Endodermal cell (in vitro differentiated cells): ENCODE measurements at places on chromosomes 1 and 21.

GRCh38 chr1:165290148-165290547 lies 66.4 kb downstream of the LMX1A start:
- no peak for DNase-seq

DNA sequence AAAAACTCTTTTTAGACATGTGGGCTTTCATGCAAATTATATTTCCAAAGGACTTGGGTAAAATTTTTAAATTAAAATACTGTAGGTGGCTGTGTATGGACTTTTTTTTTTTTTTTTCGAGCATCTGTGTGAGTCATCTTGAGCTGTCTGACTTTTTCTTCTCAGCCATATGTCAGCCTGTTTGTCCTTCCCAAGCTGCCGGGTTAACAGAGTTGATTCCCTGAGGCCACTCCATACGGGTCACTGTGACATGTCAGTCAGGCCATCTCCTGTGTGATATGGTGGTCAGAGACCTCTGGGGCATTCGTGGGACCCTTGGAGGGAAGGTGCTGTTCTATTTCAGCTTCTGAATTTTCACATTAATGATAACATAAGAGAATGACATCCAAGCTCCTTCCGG lies 148.3 kb downstream of the KCNJ6 start:
- DNase-seq = peak; percentile 13

DNA sequence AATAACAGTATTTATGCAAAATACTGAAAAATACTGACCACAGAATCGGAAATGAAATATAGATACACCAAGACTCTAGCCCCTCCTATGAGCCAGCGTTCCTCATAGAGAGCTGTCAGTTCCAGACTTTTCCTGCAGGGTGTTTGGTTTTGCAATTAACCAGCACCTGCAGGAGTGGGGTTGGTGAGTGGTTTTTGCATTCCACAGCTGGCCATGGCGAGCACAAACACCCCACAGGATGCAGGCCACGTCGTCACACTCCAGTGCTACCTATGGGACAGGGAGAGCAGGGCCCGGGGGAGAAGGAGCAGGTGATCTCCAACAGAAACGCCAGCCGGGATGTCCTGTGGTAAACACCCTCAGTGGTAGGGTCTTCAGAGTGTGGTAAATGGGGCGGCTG lies 94.1 kb downstream of the ERG start:
- DNase-seq = no peak

GRCh38 chr1:248812736-248813425 lies 12.8 kb downstream of the SH3BP5L start:
- DNase-seq = no peak

GRCh38 chr1:99749504-99750347 lies 16.7 kb downstream of the FRRS1 start:
- no peak for DNase-seq

- peak; percentile 86 for DNase-seq
Measured at GRCh38 chr1:1264868-1265272, 8.8 kb downstream of the UBE2J2 start.

DNA sequence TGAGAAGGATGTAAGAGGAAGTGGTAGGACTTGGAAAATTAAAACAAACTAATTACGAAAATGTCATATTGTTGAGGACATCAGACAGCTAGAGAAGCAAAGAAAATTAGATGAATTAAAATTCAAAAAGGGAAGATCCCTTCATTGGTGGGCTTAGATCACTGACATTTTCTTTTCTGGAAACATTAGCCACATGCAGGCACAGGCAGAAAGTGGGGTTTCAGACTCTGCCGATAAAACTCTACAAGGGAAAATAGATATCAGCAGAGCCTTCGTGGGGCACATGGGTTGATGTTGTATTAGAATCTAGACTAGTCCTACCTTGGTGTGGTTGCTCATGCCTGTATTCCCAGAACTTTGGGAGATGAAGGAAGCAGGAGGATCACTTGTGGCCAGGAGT lies 12.4 kb upstream of the RGS1 start:
- DNase-seq = no peak

DNA sequence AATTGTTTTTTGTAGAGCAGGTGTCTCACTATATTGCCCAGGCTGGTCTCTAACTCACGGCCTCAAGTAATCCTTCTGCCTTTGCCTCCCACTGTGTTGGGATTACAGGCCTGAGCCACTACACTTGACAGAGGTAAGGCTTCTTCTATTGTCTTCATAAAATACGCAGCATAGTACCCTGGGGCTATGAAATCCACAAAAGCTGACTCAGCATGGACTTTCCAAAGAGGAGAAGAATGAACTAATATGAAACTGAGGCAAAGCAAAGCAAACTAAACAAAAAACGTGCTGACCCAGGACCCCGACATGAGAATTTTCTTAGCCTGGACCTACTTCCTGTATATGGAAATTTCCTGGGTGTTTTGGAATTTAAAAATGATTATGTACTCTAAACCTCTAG lies 18.5 kb upstream of the ATP13A2 start:
- peak; percentile 40 for DNase-seq

DNA sequence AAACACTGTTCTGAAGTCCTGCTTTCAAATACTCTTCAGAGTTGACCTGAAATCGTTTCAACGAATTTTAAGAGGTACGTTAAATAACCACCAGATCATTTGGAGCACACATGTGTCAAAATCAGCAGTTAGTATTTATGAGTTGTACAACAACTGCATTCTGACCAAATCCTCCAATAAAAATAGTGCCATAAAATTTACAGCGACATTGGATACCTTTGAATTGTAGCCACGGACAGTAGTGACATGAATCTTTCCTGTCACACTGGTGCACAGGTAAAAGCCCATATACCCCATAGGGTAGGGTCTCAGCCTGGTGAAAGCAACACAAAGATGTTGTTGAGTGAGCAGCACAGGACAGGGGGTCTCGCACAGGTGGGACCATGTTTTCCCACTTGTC lies 121.5 kb downstream of the CLIC6 start:
- DNase-seq = no peak

GRCh38 chr21:33396951-33397350 lies 6.3 kb upstream of the IFNGR2 start:
- no peak for DNase-seq

DNA sequence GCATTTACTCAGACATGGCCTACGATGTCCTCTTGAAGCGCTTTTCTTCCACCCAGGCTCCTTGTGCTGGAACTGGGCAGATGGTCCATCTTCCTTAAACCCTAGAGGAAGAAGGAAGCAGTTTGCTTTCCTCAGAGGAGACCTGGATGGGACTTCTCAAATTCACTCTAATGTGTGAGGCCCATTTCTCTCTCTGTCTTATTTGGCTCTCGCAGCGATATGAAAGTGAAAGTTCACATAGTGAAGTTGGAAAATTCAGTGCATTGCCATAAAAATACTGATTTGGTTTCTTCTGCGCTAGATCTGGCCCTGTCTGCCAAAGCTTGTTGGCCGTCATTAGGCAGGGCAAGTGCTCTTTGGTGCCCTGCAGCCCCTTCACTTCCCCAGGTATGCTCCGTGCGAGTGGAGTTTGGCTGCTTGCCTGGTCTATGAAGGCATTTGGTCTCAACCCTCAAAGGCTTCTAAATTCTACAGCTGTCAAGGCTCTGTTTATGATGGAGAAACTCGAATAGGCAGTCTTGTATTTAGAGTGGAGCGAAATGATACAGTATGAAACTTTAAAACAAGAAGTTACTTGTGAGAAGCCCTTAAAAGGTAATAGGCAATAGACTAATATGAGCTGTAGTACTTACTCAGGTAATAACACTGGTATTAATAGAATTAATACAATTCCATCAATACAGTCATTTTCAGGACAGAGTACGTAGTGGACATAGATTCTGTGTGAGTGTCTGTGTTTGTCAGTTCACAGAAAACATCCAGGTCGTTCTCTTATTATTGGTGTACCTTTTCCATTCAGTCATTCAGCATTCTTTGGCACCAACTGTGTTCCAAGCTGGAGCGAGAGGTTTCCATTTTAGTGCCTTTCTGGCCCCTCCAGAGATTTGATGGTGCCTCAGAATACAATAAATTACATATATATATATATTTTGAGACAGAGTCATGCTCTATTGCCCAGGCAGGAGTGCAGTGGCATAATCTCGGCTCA lies 20.5 kb downstream of the SZRD1 start:
- DNase-seq = no peak

GRCh38 chr1:71339238-71339637 lies 258.4 kb upstream of the ZRANB2 start:
- no peak for DNase-seq

DNA sequence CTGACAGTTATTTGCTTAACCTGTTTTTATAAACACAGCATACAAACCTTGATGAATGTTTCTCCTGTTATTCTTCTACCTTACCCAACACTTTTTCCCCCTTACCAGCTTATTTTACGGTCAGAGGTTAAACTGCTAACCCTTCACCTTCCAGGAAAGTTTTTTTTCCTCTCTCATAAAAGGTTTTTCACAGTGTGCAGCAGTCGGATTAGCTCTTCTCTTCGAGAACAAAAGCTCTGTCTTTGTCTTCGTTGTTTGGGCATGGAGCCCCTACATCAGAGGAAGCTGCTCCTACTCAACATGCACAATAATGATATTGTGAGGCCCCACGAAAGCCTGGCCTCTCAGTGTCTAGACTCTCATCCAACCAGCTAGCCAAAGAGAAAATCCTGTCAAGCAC lies 42.0 kb downstream of the DENND1B start:
- DNase-seq = no peak

GRCh38 chr1:86069757-86070145 lies 86.8 kb downstream of the COL24A1 start:
- DNase-seq = no peak

DNA sequence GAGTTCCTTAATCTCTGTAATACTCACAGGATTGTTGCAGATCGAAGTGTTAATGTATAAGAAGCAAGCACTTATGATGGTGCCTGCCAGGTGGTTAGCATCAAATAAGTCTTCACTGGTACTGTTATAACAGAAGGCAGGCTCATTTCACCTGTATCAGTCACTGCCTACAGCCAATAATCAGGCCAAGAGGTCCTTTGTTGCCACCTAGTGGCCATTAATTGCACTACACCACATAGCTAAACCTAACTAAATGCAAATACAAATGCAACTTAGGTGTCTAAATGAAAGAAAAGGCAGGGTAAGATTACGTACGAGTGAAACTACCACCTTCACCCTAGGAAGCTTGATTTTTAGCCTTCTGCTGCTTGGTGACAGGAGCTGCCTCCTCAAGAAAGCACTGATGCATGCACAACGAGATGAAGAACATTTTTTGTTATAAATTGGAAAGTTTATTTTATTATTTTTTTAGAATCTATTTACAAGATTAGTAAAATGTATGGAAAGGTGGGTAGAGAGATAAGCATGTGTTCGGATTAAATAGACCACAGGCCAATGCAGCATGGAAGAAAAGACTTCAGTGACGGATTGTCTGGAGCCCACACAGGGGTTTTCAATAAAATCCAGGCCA lies 334.8 kb upstream of the CAMK1G start:
- DNase-seq = peak; percentile 90

- no peak for DNase-seq
Measured at GRCh38 chr1:226641671-226642231, 93.2 kb downstream of the STUM start.

GRCh38 chr1:234288946-234289345 lies 84.3 kb upstream of the COA6 start:
- no peak for DNase-seq

DNA sequence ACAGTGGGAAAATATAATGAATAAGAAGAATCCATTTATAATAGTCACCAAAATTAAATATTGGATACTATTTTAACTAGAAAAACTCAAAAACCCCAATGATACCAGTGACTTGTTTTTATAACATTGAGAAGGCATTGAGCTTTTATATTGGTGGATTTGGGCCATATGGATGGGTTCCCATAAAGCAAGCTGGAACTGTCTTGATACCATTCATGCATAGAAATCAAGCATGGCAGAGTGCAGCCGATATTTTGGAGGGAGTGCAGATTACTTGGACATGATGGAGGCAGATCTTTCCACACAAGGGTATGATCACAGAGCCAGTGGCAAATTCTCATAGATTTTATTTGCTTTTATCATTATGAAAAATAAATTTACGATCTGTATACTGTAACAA lies 3.8 kb upstream of the RWDD3 start:
- DNase-seq = no peak

- DNase-seq = peak; percentile 81
Measured at GRCh38 chr1:236206548-236206947, 64.2 kb downstream of the GPR137B start.

DNA sequence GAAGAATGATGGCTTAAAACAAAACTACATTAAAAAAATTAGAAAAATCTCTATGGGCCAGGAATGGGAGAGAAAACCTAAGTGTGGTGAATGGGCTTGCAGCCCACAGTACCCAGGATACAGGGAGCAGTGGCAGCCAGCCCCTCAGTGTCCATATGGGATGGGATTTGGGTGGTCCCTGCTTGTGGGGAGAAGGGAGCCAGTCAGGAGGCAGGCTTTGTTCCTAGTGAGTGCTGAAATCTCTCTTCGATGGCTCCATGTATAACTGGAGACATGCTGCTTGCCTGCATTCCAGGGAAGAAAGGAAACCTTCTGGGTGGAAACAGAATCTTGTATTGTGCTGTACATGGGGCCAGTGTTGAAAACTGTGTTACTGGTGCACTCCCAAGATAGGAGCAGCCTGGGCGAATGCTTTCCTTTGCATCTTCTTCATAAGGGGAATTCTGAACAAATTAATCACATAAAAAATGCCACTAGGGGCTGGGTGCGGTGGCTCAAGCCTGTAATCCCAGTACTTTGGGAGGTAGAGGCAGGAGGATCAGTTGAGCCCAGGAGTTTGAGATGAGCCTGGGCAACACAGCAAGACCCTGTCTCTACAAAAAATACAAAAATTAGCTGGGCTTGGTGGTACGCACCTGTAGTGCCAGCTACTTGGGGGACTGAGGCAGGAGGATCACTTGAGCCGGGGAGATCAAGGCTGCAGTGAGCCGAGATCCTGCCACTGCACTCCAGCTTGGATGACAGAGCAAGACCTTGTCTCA lies 36.0 kb downstream of the PTPRU start:
- DNase-seq = peak; percentile 46

DNA sequence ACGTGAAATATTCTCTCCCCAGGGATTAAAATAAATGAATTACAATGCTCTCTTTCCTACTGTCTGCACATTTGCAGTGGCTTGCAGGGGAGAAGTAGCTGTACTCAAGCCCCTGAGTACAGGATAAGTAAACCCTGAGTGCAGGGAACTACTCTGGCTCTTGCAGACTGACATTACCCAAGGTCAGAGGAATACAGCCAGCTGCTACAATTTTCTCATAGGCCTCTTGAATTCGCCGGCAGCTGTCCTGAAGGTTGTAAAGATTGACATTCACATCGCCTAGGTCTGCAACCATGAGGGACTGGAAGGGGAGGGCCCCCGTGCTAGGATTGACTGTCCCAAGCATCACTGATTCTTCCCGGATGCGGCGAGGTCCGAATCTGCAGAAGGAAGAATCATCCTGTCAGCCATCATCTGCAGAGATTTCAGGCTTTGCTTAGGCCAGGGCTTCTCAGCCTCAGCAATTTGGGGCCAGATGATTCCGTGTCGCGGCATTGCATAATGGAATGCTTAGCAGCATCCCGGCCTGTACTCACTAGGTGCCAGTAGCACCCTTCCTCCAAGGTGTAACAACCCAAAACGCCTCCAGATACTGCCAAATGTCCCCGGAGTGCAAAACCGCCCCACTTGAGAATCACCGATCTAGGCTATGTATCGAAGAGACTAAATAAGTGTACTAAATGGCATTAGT lies 1.7 kb downstream of the AGMAT start:
- DNase-seq = no peak

- no peak for DNase-seq
Measured at GRCh38 chr1:75632350-75632949, 21.5 kb upstream of the SLC44A5 start.
